IgD-negative memory B cell (primary cell): ENCODE measurements at places on chromosomes 7 and 10. TPM values are rescaled to one million over a fixed set of nuclear protein-coding genes. Genes with fewer than 3 reads are reported as not detected.

The ZNF117 gene
- 2.4 TPM for polyA plus RNA-seq

The LIPN gene
- polyA plus RNA-seq = 0.31 TPM

The TRDMT1 gene
- 6.6 TPM for polyA plus RNA-seq

The CALML5 gene
- polyA plus RNA-seq = not detected

The RNF148 gene
- polyA plus RNA-seq = not detected

The TFPI2 gene
- polyA plus RNA-seq = not detected

The FAM25A gene
- polyA plus RNA-seq = not detected

The WEE2 gene
- not detected for polyA plus RNA-seq

The AKR1C2 gene
- not detected for polyA plus RNA-seq

The PNLIPRP3 gene
- not detected for polyA plus RNA-seq

The MRC1 gene
- not detected for polyA plus RNA-seq

The SKIDA1 gene
- not detected for polyA plus RNA-seq

The TRIM50 gene
- polyA plus RNA-seq = not detected

The ZNF239 gene
- polyA plus RNA-seq = 1.5 TPM

The ADGRA1 gene
- not detected for polyA plus RNA-seq

The EDRF1 gene
- 12.8 TPM for polyA plus RNA-seq

The UCMA gene
- not detected for polyA plus RNA-seq

The AMPH gene
- polyA plus RNA-seq = not detected
